Activated T-cell treated with anti-CD3 and anti-CD28 coated beads for 1 hour (primary cell): ENCODE measurements at places on chromosomes 13 and 19.

DNA sequence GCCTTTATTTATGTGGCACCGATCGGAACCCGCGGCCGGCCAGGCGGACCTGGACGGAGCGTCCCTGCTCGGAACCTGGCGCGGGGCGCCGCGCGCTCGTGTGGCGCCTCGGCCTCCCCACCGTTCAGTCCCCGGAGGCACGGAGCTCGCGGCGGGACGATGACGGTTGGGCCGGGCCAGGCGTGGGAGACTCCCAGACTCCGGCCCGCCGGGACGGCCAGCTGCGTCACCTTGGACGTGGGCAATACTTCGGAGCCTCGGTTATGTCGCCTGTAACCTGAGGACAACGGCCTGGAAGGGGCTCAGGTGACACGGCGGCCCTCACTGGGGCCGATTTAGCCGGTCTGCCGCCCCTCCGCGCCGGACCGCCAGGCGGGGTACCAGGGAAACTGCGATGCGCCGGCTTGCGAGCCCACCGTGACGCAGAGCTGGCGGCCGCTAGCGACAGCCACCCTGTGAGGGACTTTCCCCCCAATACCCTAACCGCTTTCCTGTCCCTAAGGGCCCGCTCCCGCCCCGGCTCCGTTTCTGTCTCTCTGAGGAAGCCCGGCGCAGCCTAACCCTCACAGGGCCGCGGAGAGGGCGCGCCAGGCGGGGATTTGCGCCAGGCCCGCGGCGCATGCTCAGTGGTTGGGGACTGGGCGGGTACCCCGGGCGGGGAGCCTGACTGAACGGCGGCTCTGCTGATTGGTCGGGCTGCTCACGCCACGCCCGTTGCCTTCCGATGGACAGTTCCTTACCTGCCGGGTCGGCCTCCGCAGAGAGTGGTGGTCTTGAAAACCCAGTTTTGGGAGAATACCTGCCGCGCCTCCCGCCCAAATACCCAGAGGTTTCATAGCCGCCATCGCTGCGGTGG lies 109.5 kb upstream of the DOCK9 start:
- DNase-seq: peak; percentile 92

- DNase-seq: no peak
Measured at GRCh38 chr19:37078717-37079032, 442 bp downstream of the ZNF420 start.

DNA sequence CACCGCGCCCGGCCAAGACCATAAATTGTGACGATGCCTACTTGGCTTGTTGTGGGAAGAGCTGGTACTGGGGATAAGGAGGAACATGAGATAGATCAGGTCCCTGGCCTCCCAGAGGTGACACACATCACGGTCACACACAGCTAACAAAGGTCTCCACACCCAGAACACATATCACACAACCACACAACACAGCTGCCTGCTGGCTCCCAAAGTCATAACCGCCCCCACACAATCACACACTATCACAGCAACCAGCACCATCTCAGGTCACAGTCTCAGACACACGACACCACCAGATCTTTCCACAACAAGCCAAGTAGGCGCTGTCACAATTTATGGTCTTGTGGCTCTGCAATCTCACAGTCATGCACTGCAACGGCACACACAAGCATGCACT lies 5.7 kb downstream of the COL5A3 start:
- no peak for DNase-seq

GRCh38 chr13:30020726-30021312 lies 170.4 kb upstream of the UBL3 start:
- DNase-seq: no peak

DNA sequence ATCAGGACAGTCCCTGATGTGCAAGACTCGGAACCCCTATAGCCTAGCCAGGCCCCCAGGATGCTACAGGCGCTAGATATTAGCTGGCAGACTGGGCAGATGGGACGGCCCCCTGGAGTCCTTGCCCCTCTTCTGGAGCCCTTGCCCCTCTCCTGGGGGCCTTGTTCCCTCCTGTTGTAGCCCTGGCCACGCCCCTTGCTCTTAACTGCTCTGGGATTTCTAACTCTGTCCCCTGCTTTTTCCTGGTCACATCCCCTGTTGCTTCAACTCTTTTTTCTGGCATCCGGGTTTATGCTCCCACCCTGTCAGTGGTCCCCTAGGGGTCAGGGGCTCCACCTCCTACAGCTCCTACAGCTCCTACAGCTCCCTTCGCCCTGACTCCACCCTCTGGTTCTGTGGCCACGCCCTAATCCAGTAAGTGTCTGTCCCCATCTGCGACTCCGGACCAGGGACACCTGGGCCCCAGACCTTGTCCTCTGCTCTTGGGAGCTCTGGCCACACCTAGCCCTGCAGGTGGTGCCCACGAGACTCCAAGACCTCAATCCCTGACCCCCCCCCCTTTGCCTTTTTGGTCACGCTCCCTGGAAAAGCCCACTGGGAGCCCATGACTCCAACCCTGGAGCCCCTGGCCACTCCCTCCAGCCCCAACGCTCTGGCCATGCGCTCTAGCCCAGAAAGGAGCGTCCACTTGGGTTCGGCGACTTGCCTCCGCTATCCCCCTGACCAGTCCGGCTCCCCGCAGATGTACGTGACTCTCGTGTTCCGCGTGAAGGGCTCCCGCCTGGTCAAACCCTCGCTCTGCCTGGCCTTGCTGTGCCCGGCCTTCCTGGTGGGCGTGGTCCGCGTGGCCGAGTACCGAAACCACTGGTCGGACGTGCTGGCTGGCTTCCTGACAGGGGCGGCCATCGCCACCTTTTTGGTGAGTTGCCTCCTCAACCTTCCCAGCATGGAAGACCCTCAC lies 6.8 kb downstream of the PLPPR2 start:
- DNase-seq: no peak

- no peak for DNase-seq
Measured at GRCh38 chr13:35889560-35889959, 241.6 kb downstream of the DCLK1 start.

- no peak for DNase-seq
Measured at GRCh38 chr13:71677124-71677523, 189.9 kb downstream of the DACH1 start.

DNA sequence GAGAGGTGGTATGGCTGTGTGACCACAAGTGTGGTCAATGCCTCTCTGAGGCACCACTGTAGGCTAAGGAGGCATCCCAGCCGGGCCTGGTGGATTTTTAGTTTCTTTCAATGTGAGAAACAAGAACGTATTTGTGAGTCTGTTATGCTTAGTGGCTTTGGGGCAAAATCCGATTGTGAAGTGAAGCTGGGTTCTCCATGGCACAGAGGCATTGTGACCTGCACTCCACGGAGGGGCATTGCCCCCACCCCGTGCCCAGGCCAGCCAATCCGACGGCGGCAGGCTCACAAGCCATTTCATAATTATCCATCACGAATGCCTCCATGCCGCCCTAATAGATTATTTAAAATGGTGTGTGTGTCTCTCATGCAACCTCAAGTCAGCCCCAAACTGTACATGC lies 151.6 kb downstream of the ZNF536 start:
- no peak for DNase-seq

- DNase-seq: no peak
Measured at GRCh38 chr13:36332986-36333385, 13.2 kb downstream of the SPART start.

- DNase-seq: peak; percentile 27
Measured at GRCh38 chr19:49591731-49592485, 926 bp downstream of the PRR12 start.

DNA sequence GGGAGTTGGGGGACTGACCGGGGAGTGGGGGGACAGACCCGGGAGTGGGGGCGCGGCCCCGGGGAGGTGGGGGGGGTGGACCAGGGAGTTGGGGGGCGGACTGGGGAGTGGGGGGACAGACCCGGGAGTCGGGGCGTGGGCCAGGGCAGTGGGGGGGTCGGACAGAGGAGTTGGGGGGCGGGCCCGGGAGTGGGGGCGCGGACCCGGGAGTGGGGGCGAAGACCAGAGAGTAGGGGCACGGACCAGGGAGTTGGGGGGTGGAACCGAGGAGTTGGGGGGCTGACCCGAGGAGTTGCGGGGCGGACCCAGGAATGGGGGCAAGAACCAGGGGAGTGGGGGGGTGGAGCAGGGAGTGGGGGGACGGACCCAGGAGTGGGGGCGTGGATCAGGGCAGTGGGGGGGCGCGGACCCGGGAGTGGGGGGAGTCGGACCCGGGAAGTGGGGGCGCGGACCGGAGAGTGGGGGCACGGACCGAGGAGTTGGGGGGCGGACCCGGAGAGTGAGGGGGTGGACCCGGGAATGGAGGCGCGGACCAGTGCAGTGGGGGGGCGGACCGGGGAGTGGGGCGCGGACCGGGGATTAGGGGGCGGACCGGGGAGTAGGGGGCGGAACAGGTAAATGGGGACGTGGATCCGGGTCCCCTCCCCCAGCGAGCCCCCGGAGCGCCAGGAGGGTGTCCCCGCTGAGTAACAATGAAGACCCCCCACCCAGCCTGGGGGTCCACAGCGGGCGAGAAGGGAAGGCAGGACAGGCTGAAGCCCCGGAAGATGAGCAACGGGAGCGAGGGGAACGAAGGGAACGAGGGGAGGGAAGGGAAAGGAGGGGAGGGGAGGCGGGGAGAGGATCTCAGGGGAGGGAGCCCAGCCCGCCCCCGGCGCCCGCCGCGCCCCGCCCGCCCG lies 589 bp downstream of the R3HDM4 start:
- DNase-seq: no peak

DNA sequence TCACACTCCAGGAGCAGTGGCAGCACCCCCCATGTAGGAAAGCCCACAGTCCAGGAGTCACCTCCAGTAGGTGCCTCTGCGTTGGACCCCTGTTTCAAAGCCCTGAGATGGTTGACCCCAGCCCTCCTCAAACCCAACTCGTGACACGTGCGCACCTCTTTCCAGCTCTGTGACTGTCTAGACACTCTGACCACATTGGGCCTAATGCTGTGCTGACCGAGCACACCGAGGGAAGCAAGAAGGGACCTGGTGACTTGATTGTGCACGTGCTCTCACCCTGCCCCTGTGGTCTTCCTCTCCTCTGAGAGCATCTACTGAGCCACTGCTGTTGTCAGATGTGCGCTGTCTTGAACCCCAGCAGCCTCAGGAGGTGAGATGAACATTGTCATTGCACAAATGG lies 22.9 kb upstream of the SLC35E1 start:
- no peak for DNase-seq

DNA sequence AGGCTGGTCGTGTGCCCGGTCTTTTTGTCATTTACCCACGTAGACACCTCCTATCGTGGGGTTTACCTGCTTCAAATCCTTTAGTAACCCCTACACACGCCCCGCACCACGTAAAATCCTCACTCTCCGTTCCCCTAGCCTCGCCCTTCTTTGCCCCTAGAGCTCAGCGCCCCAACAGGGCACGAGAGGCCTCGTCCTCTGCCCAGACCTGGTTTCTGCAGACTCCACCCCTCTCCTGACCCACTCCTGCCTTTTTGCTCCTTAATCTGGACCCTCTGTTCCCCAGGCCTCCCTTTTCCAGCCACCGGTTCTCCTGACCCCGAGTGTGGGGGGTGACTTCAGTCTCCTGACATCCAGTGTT lies 412 bp downstream of the ZNF528 start:
- DNase-seq: no peak

GRCh38 chr13:42395086-42395821 lies 123.3 kb downstream of the AKAP11 start:
- DNase-seq: no peak

- no peak for DNase-seq
Measured at GRCh38 chr13:49098198-49098597, 121.9 kb upstream of the MLNR start.

DNA sequence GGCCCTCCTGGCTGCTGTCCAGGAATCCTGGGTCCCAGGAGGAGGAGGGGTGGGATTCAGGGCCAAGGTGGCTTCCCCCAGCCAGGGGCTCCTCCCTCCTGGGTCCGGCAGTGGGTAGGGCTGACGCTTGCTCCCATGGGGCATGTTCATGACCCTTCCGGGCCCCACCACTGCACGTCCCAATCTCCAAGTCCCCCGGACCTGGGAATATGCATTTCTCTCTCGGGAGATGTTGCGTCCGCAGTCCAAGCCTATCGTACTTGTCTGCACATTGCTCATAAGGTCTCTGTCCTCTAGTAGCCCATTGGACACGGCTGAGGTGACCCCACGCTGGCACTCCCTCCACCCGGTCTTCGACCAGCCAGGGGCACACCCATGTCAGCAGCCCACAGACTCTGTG lies 192.3 kb downstream of the TEX29 start:
- DNase-seq: no peak

DNA sequence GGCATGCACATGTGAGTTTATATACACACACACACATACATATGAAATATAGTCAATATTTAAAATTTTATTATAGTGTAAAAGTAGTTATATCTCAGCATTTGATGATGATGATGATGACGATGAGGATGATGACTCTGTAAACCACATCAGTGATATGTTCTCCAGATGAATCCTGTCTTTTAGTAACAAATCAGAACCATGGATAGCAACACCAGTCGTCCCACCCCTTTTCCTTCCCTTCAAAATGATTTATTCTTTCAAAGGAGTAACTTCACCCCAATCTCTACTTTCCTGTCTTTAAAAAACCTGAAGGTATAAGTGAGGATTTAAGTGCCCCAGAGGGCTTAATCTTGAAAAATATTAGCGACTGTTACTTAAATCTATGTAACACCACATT lies 74.1 kb downstream of the DCLK1 start:
- no peak for DNase-seq

DNA sequence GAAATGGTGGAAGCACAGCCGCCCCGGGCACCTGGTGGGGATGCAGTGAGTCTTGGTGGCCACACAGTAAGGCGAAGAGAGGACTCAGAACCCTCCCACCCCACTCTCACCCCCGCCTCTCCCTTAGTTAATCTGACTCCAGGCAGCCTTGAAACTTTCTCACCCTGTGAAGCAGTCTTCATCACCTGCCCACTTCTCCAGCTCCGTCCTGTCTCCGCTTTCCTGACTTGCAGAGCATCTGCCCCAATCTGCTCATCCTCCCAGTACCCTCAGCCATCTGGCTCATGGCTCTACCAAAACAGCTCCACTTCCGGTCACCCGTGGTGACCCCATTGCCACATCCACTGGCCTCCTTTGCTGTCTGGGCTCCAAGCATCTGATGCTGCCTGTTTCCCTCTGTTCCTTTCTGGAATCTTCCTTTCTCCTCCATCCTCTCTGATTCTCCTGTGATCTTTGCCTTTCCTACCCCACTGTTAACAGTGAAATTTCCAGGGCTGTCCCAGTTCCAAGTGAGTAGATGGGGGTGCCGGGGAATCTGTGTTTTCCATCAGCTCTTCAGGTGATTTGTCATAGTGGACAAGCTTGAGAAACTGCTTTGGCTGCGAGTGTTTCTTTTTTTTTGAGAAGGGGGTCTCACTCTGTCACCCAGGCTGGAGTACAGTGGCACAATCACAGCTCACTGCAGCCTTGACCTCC lies 4.3 kb downstream of the USF2 start:
- no peak for DNase-seq

- no peak for DNase-seq
Measured at GRCh38 chr13:32247887-32248286, 67.3 kb downstream of the ZAR1L start.

- DNase-seq: no peak
Measured at GRCh38 chr13:44710576-44710975, 134.4 kb upstream of the TSC22D1 start.
